ENCODE measurements at places on chromosomes 4 and X.
A peak's percentile ranks its signal among the peaks of the same experiment; 100 is the strongest.

DNA sequence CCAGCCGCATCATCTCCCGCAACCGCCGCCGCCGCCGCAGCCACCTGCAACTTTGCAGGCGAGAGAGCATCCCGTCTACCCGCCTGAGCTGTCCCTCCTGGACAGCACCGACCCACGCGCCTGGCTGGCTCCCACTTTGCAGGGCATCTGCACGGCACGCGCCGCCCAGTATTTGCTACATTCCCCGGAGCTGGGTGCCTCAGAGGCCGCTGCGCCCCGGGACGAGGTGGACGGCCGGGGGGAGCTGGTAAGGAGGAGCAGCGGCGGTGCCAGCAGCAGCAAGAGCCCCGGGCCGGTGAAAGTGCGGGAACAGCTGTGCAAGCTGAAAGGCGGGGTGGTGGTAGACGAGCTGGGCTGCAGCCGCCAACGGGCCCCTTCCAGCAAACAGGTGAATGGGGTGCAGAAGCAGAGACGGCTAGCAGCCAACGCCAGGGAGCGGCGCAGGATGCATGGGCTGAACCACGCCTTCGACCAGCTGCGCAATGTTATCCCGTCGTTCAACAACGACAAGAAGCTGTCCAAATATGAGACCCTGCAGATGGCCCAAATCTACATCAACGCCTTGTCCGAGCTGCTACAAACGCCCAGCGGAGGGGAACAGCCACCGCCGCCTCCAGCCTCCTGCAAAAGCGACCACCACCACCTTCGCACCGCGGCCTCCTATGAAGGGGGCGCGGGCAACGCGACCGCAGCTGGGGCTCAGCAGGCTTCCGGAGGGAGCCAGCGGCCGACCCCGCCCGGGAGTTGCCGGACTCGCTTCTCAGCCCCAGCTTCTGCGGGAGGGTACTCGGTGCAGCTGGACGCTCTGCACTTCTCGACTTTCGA is 654 bp downstream of the ATOH1 start:
- DNase-seq, result peak; percentile 44

DNA sequence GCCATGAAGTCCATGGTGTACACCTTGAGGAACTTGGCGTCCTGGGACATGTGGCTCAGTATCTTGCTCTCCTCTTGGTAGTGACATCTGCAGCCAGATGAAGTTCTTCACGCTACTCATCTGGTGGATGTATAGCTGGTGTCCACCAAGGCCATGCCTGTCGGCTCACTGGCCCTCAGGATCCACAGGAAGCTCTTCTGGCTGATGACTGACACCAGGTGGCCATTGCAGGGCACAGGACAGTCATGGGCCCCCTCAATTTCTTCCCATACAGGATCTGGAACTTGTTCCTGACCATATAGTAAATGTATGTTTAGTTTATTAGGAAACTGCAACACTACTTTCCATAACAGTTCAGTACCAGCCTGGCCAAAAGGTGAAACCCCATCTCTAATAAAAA is 10.3 kb upstream of the CLCN5 start:
- DNase-seq, result no peak

DNA sequence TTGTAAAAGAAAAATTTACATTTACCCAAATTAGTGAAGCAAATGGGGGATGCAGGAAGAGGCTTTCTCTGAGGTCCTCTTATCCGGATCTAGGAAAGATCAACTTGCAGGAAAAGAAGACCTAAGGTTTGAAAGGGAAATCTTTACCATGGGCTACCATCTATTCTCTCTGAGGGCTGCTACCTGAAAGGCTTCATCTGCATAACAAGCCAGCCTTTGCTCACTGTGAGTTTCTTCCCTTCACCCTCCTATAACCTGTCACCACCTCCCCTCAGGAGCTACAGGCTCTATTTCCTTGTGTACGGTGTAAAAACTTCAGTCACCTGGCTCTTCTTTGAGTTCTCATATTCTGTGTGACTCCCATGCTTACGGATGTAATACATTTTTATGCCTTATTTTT is 118.6 kb upstream of the BEND4 start:
- DNase-seq, result no peak

- no peak for DNase-seq
These were observed 64.2 kb downstream of the DCUN1D4 start for GRCh38 chr4:51907006-51907669.

DNA sequence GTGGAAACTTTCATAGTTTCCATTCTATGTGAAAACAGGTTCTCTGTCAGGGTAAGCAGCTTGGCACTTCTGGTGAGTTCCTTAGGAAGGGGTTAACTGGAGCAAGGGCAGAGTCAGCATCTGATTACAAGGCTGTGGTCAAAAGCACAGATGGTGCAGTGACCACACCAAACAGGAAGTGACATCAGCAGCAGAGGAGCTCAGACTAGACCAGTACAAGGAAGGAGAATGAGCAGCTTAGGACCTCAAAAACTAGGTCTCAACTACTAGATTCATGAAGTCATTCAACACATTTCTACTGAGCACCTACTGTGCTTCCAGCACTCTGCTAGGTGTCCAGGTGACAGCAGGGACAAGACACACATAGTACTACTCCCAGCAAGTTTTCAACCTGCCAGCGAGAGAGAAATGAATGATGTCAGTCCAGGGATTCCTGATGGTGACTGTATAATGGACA is 130.2 kb downstream of the AMELX start:
- no peak for DNase-seq

- peak; percentile 1 for DNase-seq
These were observed 191.2 kb downstream of the RRAGB start for GRCh38 chrX:55908661-55909212.

DNA sequence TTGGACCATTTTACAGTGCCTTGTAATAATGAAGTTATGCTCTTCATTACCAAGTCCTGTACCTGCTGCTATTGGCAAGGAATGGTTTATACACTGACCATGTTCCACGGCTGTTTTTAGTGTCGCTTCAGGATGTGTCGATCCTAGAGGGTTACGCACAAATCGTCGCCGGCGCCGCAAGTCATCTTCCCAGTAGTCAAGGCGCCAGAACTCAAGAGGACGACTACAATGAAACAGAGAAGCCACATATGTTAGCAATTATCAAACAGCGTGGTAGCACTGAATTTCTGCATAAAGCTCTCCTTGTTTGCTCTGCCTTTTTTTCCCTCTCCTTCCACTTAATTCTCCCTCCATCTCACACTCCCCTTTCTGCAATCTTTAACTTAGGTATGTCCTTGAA is 17.0 kb downstream of the MAB21L2 start:
- no peak for DNase-seq

- no peak for DNase-seq
These were observed 104.2 kb upstream of the PUDP start for GRCh38 chrX:7252013-7252610.

DNA sequence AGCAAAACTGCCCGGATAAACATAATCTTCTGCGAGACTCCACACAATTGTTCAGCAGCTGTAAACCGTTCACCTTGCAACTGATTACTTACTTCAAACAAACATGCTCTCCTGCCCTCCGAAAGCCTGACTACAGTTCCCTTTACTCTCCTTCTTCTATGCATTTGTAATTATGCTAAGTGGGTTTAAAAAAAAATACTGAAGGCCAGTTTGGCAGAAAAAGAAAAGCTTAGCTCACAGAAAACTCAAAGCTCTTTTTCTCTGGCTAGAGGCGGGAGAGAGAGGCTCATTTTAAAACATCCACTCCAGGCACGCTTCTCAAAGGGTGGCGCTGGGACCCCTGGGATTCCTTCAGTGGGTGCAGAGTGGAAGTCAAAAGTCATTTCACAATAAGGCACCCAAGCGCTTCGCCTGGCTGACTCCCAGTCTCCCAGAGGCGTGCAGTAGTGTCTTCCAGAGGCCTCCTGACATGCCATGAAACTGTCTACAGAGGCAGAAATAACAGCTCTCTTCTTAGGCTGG is 1.9 kb downstream of the DHRSX start:
- no peak for DNase-seq

GRCh38 chrX:136496186-136496763 is 1.1 kb upstream of the HTATSF1 start:
- no peak for DNase-seq

GRCh38 chr4:102815981-102816380 is 11.4 kb downstream of the UBE2D3 start:
- peak; percentile 32 for DNase-seq

DNA sequence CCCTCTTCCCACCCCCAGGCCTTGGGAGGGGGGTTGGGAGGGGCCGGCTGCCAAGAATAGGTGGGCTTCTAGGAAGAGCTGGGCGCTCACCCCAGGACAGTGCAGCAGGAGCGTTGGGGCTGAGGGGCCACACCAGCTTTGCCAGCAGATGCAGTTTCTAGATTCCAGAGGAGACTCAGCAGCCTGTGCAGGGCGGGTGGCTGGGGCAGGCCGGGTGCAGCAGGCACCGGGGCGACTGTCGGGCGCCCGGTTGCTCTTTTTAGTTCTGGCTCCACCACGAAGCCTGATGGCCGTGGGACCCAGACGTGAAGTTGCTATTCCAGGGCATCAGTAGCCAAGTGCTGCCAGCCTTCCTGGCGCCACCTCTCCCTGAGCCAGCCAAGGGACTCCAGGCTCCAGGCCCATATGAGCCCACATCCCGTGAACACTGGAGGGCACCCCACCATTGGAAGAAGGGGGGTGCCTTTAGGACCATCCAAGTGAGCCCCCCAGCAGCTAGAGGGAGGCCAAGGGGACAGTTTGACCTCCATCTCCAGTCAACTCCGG is 5.8 kb downstream of the SSR4 start:
- no peak for DNase-seq

- DNase-seq, result no peak
These were observed 426.9 kb upstream of the EPHA5 start for GRCh38 chr4:66097218-66097617.

DNA sequence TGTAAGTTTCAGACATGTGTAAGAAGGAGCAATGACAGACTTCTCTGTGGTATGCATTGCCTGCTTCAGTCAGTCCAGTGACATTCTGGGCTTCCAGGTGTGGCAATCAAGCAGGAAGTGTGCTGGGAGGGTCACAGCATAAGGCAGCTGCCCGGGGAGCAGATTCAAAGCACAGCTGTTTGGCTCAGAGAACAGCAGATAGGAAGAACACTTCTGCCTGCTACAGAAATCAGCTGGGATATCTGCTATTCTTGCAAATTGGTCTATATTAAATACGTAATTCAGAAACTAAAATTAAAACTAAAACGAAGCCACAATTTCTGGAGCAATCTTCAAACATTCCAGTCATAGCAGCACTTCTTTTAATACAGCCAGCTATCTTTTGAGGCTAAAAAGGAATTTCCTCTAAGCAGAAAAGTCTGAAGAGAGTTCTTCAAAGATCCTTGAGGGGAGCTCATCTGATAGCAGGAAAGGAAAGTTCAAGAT is 47.5 kb upstream of the GALNT7 start:
- peak; percentile 63 for DNase-seq

DNA sequence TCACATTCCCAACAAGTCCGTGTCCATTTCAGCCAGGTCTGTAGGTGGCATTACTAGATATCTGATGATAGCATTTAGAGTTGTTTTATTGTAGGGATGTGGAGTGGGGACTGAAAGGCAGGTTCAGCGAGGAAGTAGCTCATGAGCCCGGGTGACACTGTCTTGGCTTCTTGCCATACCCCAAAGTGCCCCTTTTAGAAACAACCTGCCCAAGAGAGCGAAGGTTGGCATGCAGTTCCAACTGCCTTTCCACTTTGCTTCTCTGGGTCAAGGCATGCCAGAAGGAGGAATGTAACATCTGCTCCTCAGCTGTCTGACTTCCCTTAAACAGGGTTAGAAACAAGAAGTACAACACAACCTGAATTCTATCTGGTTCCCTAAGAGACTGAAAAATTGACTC is 9.0 kb downstream of the GRIA3 start:
- no peak for DNase-seq

GRCh38 chr4:39263895-39264294 is 81.6 kb downstream of the WDR19 start:
- no peak for DNase-seq

DNA sequence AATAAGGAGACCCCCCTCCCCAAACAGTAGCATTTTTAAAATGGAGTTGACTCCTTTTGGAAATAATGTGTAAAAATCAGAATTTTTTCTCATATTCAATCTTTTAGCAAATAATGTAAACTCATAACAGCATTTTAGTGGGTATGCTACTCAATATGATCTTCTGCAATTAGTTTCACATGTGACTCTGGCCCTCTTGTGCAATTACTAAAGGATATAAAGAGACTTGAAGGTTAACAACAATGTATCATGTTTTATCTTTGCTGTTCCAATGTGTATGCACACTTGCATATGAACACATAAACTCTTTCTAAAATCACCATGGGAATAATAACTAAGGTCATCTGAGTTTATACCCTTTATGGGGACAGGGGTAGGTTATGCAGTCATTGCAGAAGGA is 39.9 kb upstream of the RXFP1 start:
- no peak for DNase-seq

DNA sequence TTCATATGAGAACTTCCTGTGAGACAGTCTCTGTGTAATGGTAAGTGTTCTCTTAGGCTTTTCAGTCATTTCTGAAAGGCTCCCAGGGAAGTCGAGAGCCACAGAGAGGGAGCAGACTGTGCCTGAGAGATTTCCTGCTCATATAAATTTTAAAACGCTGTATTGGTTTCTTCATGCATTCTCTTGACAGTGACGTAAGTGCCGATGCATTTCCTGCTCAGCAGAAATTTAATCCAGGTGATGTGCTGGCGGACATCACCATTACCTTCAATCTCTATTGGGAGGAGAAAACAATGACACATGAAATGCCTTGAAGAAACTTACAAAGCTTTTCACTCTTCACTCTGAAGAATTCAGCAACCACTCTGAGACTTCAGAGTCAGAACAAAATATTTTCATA is 383.6 kb downstream of the BMPR1B start:
- DNase-seq, result no peak

DNA sequence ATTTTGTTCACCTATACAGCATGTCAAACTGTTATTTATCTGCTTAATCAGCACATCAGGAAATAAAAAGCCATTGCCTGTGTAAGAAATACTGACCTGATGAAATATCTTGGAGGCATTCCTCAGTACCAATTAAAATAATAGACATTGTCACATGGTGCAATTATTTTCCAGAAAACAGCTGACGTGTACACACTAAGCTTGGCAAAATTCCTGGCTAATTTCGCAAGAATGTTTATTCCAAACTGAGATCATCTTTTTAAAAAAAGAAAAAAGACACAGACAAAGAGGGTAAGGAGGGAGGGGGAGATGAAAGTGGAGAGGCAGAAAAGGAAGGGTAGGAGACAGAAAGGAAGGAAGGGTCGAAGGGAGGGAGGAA is 61.9 kb upstream of the NFKB1 start:
- peak; percentile 27 for DNase-seq

DNA sequence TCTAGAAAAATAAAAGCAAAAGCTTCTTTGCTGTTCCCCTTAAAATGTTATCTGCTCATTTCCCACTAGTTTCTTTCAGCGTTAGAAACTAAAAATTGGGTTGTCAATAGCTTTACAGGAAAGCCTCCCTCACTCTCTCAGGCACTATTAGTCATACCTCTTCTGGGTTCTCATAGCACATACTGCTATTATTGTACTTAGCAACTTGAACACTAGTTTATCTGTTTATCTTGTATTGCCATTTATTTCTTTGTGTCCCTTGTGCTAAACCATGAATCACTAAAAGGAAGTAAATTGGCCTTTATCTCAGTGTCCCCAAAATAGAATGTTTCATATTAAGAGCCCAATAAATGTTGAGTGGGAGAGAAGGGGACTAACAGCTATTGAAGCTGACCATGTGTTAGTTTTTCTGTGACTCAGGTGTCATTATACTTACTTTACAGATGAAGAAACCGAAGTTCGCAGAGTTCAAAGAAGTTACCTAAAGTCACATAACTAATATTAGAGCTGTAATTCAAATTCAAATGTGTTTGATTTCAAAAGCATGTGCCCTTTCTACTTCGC is 124.8 kb upstream of the CITED1 start:
- DNase-seq, result no peak
